ENCODE measurements at places on chromosomes 5 and 9.

- DNase-seq: no peak
Measured at GRCh38 chr5:32687499-32687831, 23.7 kb upstream of the NPR3 start.

DNA sequence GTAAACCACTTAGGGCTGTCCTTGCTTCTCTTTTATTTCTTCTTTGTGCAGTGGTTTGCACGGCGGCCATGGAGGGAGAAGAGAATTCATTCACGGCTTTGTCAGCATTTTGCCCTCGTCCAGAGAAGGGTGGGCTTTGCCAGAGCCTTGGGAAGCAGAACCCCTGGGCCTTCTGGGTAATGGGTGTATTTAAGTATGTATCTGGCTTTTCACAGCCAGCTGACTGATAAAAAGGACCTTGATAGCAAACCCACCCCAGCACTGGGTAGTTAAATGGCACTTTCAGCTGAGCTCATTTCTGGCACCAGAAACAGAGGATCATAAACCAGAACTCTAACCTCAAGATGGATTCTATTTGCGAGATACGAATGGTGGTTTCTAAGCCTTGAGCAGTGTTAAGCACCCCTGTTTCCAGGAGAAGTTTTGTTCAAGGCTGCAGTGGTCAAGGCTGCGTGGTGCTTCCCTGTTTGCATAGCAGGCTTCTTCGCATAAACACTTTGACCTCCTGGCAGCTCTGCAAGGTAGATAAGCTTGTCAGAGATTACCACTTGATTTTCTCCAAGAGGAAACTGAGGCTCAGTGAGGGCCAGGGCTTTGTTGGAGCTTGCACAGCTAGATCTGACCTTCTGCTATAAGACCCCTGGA is 441.6 kb upstream of the KLF4 start:
- DNase-seq: no peak

GRCh38 chr9:109561137-109561536 is 63.0 kb upstream of the PTPN3 start:
- DNase-seq: no peak

DNA sequence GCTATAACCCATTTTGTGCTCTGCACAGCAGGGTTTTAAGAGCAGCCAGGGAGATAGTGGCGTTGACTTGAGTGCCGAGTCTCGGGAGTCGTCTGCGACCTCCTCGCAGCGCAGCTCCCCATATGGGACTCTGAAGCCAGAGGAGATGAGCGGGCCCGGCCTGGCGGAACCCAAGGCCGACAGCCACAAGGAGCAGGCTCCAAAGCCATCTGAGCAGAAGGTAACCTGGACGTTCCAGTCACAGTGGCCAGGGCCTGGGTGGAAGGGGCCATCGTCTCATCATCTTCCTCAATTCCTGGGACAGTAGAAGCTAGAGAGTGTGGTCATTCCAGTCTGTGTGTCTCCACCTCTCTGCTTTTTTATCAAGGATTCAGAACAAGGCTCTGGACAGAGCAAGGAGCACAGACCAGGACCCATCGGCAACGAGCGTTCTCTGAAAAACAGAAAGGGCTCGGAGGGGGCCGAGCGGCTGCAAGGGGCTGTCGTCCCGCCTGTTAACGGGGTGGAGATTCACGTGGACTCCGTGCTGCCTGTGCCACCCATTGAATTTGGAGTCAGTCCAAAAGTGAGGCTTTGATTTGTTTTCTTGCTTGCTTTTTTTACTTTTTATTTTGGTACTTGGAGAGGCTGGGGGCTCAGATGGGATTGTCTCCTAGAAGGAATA is 20.2 kb upstream of the POMT1 start:
- no peak for DNase-seq

DNA sequence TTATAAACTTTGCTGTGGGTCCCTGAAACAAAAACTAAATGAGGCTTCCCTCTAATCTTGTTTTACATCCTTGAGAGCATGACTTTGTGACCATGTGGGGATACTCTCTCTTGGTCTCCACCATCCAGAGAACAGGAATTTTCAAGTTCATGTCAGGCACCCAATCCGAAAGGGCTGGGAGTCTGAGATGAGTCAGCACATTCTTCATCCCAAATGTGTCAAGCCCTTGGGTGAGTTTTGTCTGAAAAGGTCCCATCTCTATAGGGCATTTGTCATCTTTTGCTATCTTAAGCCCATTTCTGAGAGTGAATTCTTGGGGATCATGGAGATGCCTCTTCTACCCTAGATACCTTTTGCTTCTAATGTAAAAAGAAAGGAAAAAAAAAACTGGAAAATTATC is 26.9 kb upstream of the RAPGEF6 start:
- DNase-seq: no peak

DNA sequence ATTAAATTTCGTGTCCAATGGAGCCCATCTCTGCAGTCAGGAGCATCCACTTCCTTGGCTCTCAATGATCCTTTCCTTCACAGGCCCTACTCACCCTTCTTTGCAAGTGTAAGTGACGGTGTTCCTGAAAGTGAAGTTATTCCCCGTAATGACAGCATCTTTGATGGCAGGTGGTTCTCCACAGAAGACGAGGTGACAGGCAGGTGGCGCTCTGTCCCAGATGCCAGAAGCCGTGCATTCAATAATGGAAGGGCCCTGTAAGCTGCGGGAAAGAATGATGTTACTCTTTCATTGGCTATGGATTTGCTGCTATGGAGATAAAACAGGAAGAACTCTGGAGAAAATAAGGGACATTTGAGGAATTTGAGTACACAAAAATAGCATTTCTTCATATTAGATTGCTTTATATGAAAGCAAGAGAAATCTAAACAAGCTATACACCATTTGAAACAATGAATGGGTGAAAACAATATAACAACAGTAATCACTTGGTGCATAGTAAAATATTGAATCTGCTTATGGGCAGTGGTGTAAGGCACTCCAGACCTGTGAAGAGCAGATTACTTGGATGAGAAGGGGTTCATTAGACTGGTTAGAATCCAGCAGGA is 89.9 kb upstream of the TXNDC8 start:
- peak; percentile 43 for DNase-seq

GRCh38 chr9:2359891-2360471 is 261.6 kb upstream of the VLDLR start:
- no peak for DNase-seq

- DNase-seq: no peak
Measured at GRCh38 chr5:11909471-11909870, 5.2 kb upstream of the CTNND2 start.

GRCh38 chr5:79521156-79521555 is 7.2 kb upstream of the HOMER1 start:
- no peak for DNase-seq

Measured in activated CD4-positive, alpha-beta T cell treated with anti-CD3 and anti-CD28 coated beads, Interleukin-2, amount 50 U/mL, for 16 hours (primary cell).